Retinal pigment epithelial cell (primary cell): ENCODE measurements at places on chromosomes 11 and 22.

- DNase-seq, result no peak
Observed at GRCh38 chr11:29679996-29680395, 336.8 kb downstream of the KCNA4 start.

DNA sequence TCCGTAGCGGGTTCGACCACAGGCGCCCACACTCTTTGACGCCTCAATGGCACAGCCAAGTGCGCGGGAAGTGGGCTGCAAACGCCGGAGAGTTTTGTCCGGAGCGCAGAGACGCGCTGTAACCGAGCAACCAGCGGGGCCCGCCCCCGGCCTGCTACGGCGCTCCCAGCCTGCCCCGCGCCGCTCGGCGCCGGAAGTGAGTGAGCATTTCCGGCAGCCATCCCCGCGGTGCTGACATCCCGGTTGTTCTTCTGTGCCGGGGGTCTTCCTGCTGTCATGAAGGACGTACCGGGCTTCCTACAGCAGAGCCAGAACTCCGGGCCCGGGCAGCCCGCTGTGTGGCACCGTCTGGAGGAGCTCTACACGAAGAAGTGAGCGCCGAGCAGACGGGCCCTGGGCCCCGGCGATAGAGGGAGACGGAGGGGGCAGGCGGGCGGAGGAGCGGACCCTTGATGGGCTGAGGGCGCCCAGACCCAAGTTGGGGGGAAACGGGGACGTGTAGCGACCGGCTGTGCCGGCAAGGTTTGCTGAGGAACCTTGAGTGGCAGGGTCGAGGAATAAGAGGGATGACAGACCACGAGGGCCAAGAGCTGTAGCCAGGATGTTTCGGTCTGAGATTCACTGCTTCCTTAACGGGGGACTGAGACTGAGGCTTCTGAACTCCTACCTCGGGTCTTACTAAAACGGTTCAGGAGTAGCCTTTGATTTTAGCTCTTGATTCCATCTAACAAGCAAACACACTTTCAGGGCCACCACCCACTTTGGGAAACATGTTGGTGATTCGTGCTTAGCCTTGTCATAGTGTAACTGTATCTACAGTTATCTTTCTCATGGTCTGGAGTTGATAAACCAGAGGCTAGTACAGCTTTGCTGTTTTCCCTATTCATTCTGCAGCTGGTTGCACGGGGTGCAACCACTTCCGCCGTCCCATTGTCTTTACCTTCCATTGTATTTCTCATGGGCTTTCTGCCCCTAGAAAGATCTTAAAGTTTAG, at the start of gene PSMD13:
Gene PSMD13 (plus strand): TSS at position 203 of the 994 bp plus-strand sequence. CDS start 74 bp downstream, at position 277.
- DNase-seq, result peak; percentile 30

DNA sequence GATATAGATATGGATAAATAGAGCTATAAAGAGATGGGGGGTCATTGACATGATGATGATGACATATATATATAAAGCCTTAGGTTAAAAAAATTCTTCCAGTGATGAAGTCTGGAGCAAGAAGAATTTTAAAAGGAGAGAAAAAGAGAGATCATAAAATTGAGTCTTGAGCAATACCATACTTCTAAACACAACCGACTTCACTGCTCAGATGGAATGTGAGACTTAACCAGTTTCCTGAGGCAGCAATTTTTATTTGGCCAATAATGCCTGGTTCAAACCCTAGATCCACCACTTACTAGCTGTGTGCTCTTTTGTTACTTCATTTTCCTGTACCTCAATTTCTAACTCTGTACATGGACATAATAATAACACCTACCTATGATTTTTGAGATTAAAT, 229.5 kb downstream of the TTC28 start:
- no peak for DNase-seq

DNA sequence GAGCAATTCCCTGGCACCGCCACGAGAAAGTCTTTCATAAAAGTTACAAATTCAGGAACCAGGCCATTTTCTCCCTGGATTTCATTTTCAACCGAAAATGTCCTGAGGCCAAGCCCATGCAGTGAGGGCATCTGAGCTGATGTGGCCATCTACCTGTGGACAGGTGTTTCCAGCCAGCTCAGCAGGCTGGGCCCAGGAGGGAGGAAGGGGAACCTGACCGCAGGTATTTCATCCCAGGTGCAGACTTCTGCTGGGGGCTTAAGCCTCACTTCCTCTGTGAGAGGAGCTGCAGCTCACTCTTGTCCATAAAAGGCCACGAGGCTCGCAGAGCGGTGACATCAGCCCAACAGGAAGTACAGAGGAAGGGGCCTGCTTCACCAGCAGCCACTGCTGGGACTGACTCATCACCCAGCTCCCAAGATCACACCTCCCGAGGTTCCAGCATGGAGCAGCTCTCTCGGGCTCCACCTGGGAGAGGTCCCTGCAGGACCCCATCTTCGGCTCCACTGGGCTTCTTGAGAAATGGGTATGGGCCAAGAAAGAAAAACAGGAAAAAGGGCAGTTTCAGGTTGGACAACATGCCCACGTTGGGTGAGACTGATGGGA, 56.4 kb downstream of the MYH9 start:
- DNase-seq, result peak; percentile 88

- no peak for DNase-seq
Observed at GRCh38 chr11:59028105-59028504, 58.0 kb upstream of the GLYATL1B start.

GRCh38 chr11:2290351-2290841, 11.3 kb downstream of the C11orf21 start:
- no peak for DNase-seq

DNA sequence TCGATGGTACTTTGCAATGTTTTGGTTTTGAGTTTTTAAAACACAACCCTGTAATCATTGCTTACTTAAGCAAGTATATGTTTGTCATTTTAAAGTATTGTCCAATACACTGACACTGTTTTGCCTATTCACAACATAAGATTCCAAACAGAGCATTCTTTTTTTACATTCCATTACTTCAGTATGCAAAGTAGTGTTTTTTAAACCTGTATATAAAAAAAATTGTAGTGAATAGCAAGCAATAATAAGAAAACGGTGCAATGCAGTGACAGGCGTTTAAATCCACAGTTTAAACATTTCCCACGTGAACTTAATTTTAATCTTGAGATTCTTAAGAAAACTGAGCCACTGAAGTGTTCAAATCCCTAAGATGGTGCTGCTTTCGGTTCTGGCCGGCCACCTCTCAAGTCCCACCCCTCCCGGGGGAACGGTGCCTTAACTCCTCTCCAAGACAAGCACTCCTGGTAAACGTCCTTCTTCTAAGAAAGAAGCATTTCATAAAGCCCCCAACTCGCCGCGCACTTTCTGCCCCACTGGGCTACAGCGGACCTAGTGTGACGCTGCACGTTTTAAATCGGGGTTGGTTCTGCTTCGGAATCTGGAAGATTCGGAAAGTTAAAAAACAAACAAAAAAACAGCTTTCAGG, 2.9 kb downstream of the PGR start:
- no peak for DNase-seq

- peak; percentile 67 for DNase-seq
Observed at GRCh38 chr11:61602775-61603569, 22.1 kb upstream of the SYT7 start.

GRCh38 chr11:8342821-8343681, 79.4 kb upstream of the LMO1 start:
- no peak for DNase-seq

DNA sequence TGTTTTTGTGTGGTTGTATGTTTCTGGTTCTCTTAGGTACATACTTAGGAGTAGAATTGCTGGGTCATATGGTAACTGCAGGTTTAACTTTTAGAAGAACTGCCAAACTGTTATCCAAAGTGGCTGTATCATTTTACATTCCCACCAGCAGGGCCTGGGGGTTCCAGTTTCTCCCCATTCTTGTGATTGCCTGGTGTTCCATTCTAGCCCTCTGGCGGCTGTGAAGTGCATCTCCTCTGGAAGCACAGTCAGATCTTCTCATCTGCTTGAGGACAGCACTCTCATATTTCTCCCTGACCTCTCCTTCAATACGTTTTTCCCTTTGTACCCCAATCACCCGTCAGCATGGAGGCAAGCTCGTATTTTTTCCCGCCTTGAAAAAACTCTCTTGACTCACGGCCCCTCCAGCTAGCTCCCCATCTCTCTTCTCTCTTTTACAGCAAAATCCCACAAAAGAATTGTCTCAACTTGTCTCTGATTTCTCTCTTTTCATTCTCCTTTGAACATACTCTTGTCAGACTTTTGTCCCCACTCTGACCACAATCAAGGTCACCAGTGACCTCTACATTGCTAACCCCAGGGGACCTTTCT, 56.8 kb upstream of the THY1 start:
- no peak for DNase-seq

GRCh38 chr22:39928536-39929520, 27.9 kb downstream of the GRAP2 start:
- DNase-seq, result no peak

- no peak for DNase-seq
Observed at GRCh38 chr11:2259897-2260451, 10.4 kb downstream of the ASCL2 start.

- no peak for DNase-seq
Observed at GRCh38 chr11:39542460-39542859, 1917.0 kb downstream of the LRRC4C start.

- DNase-seq, result no peak
Observed at GRCh38 chr11:34630544-34630943, 9.7 kb downstream of the EHF start.

DNA sequence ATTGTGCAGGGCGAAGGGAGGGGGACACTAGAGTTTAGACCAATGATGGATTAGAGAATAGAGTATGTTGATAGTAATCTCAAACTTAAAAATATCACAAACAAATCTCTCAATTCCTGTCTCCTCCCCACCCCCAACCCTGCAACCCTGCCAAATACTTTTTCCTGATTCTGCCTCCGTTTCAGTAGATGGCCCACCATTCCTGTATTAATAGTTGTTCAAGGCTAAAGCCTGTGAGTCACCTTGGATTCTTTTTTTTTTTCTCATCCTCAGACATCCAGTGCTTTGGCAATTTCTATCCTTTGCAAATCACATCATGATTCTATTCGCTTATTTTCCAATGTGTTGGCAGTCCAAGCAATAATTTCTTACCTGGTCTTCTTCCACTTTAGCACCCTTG, 207.9 kb downstream of the DYNC2H1 start:
- DNase-seq, result no peak

GRCh38 chr11:58963551-58964104, 24.3 kb downstream of the GLYATL1 start:
- peak; percentile 39 for DNase-seq

DNA sequence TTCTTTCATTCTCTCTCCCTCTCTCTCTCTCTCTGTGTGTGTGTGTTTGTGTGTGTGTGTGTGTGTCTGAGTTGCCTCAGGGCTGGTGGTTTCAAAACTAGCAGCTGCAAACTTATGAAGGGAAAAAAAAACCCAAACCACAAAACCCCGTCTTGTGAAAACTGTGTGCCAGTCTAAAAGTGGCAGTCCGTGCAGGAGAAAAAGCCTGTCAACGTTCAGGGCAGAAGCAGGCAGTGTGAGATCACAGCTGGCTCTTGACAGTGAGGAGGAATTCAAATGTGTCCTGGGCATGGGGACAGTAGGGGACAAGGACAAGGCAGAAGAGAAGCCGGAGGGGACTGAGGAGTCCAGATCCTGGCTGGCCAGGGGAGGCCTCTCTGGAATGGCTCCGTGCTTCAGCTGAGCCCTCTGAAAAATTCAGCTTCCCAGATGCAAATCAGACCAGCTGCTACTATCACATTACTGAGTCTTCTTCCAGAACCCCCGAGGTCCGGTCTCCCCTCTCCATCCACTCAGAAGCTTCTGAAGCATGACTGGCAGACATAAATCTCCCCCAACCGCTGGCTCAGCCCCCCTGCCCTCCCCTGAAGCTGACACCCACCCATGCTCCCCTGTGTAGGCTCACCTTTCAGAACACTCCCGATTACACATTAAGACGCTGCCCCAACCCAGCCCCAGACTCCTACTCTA, 31.9 kb downstream of the FLI1 start:
- DNase-seq, result no peak

DNA sequence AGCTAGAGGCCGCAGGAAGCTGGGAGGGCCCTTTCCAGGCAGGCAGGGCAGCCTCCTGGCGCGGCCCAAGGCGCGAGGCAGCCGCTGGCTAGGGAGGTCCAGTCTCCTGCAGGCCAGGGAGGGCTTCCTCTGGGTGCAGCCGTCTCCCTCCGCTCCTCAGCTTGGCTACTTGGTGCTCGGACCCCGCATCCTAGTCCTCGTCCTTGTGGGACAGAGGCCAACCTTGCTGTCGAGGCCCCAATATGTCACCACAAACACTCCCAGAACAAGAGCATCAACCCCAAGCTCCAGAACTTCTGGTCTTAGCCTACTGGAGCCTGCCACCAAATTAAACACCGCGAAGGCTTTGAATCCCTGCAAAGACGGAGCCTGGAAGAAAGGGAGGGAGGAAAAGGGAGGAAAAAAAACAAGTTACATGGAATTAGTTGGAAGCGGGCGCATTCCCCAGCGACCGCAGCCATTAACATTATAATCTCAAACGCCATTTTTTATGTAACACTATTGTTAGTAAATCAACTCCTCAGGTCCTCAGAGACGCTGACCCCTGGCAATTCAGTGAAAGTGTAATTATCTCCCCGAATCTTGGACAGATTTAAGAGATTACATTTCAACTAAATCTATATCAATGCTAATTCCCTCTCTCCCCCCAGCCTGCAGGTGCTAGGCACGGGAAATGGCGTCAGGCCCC, 12.7 kb upstream of the PAX6 start:
- DNase-seq, result no peak

DNA sequence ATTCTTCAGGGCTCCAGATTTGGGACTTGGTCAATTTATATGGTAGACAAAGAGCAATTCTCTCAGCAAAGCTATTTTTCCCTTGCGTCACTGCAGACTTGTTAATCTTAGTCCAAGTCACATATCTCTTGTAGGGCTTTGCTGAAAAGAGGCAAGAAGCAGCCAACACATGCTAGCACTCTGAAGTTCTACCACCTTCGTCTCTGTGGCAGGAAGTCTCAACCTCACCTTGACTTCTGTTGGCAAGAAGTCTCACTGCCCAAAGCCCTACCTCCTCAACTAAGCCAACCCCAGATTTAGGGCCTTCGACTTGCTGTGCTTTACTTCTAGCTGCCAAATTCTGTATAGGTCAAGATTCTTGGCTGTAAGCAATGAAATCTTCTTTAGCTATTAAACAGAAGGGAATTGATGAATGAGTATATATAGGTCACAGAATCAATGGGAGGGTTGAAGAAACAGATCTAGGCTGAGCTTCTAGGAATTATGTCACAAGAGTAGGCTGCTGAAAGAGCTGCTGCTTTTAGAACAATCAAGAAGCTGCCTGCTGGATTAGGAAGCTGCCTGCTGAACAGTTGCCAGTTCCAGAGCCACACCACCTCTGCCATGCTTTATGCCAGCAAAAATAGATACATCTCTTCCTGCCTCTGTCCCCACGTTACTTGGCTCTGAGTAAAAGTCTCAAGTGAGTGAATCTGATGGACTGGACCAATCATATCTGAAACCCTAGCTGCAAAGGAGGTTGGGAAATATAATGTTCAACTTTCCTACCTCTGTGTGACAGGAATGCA, 17.6 kb upstream of the NCR3LG1 start:
- DNase-seq, result no peak

- no peak for DNase-seq
Observed at GRCh38 chr22:44845191-44845590, 92.8 kb downstream of the ARHGAP8 start.

- no peak for DNase-seq
Observed at GRCh38 chr11:87097582-87097981, 59.8 kb downstream of the TMEM135 start.
